ENCODE measurements at places on chromosomes 5 and 9. TPM values are rescaled to one million over a fixed set of nuclear protein-coding genes. Genes with fewer than 3 reads are reported as not detected.

DNA sequence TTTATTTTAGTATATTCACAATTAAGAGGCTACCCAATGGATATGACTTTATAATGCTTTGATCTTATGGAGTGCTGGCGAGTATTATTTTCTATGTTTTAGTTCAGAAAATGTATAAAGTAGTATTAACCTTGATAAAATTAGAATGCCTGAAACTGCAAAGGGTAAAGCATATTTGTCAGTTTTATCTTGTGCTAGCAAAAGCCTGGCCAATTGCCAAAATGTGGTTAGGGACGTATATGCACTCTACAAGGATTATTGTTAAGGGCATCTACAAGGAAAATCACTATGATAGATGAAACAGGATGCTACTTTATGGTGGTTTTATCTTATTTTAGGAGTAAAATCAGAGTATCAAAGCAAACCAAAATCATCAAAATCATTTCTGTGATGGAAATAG lies 281.7 kb downstream of the CCDC171 start:
- DNase-seq, result no peak

DNA sequence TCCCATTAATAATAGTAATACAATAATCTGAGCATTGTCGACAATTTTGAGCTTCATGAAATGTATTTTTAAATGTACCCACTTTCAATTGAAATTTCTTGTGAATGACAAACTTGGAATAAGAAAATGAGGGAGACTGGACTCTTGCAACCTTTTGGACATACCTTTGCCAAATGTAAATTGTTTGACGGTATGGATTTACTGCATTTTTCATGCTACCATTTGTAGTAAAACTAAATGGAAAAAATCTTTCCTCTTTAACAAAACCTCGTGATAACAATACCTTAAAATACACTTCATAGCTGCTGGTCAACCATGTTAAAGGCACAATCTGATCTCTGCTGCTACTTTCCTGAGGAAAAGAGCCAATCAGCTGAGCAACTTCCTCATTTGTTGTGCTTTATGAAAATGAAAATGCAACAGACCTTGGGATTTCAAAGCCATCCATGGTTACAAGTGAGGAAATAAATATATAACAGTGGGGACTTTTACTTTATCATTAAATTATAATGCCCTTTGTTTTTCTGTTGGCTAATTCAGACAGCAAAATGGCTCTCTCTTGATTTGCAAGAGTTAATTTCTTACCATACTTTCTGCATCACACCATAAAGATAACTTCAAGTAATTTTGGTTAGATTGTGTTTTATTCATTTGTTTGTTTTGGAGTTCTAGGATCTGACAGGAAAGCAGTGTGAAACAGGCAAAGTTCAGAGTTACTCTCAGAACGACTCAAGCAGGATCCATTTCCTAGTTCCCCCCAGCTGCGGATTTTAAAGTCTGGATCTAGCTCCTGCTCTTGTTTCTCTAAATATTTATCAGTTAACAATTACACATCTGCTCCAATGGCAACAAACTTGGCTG lies 1.1 kb downstream of the ALDH1A1 start:
- DNase-seq, result no peak

GRCh38 chr5:20959347-20959746 lies 971.3 kb upstream of the CDH18 start:
- no peak for DNase-seq

DNA sequence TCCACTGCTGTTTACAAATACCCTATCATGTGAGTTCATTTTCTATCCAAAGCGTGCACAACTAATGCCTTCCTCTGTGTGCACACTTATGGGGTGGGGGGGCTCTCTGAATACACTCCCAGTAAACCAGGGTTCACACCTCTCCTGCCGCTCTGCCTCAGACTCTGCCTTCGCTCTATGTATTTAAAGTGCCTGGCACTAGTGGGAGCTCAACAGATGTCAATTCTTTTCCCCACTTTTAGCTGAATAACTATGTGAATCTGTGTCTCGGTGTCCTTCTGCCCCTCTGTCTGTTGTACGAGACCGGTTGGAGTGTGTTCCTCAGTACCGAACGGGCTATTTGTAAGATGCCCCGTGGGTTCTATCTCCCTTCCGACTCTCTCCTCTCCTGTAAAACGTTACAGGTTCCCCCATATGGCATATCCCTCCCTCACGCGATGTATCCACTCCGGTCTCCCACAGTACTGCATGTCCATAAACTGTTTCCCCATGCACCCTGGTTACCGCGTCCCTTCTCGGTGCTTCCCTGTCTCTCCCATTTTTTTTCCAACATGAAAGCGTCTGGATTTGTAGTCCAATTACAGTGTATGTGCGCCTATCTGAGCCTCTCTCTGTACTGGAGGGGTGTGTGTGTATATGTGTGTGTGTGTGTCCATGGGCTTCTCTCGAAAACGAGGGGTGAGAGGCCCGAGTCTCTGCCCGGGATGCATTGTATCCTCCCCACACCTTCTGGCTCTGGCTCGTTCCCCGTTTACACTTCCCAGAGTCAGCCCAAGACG lies 1.6 kb downstream of the ELL2 start:
- DNase-seq, result no peak

DNA sequence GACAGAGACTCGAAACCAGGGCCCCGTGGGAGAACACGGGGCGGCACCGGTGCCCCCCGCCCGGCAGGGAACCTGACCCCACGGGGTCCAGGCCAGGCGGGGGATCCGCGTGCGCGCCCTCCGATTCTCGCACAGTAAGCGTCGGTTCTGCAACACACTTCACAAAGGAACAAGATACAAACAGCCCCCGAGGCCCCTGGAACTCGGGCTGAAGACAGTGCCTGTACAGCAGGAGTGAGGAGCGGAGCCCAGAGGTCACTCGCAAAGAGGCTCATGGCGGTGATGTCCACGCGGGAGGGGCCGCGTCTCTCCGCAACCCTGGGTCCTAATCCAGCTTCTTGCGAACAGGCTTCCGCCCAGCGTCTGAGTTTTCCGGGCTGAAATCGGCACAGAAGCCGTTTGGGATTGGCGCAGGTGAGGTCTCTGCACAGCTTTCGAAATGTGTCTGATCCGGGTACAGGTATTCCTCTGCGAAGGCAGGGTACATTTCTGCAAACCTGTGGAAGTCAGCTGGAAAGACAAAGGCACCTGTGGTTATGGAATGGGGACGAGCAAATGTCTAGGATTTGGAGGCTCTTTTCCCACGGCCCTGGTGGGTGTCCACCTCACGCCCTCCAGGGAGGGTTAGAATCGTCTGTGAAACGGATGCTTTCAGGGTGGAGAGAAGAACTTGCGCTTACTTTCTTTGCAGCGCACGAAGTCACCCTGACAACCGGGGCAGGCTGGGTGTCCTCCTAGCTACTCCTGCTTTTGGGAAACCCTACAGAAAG lies 18.3 kb upstream of the SLC6A3 start:
- no peak for DNase-seq

- no peak for DNase-seq
These were observed 83.8 kb downstream of the SEMA4D start for GRCh38 chr9:89413963-89414638.

DNA sequence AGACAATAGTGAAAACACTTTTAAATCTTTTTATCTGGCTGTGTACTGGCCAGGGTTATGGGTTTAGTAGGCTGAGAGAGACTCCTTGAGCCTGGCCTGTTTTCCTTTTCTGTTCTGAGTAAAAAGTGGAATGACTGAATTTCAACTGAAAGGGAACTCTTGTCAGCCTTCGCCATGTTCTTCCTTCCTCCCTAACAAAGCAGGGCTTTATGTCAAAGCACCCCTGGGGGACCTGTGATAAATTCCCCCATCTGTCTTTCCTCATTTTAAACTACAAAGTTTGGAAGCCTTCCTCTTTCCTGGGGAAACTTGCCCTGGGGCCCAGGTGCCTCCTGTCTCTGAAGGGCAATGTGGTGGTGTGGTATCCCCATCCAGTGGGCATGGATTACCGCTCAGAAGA lies 29.7 kb downstream of the LARP1 start:
- DNase-seq, result no peak

- no peak for DNase-seq
These were observed 663.2 kb downstream of the TLR4 start for GRCh38 chr9:118367383-118367782.

GRCh38 chr5:169707686-169708085 lies 70.6 kb downstream of the DOCK2 start:
- DNase-seq, result no peak

- no peak for DNase-seq
These were observed 25.3 kb downstream of the YIPF5 start for GRCh38 chr5:144144956-144145751.

DNA sequence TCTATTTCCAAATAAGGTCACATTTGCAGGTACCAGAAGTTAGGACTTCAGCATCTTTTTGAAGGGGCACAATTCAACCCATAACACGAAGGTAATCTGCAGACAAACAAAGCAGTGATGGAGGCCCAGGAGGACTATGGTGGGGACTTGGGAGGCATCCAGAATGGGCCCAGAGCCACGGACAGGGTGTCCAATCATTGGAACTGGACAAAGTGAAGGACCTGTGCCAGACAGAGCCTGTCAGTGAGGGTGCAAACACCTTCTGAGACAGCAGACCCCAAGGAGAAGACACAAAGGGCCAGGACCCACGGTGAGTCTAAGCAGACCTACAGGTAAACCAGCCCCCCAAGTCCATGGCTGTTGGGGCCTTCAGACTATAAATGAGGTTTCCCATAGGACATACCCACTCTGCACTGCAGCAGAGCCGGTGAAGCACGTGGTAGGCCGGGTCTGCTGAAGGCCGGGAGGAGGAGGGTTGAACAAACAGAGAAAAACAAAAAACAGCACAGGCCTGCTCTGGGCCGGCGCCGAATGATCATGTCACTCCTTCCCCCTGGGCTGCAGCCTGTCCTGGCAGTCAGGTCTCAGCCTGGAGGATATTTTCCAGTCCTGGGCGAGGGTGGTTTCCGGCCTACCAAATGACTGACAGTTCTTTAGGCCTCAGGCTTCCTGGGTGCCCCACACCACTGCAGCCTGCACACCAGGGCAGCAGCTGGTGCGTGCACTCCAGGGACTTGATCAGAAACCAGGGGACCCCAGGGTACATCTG lies 84.4 kb downstream of the COL23A1 start:
- DNase-seq, result peak; percentile 20

DNA sequence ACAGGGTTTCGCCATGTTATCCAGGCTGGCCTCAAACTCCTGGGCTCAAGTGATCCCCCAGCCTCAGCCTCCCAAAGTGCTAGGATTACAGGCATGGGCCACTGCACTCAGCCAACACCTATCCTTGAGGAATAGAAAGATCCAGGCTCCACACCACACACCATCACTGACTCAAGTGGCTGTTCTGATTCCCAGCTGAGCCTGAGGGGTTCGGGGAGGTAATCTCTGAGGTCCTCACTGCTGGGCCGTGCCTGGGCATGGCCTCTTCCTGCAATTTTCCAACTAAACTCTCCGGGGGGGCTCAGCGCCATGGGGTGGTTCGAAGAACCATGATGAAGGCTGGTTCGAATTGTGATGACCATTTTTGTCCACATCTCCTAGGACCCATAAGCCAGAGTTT lies 31.0 kb upstream of the IL17B start:
- no peak for DNase-seq

DNA sequence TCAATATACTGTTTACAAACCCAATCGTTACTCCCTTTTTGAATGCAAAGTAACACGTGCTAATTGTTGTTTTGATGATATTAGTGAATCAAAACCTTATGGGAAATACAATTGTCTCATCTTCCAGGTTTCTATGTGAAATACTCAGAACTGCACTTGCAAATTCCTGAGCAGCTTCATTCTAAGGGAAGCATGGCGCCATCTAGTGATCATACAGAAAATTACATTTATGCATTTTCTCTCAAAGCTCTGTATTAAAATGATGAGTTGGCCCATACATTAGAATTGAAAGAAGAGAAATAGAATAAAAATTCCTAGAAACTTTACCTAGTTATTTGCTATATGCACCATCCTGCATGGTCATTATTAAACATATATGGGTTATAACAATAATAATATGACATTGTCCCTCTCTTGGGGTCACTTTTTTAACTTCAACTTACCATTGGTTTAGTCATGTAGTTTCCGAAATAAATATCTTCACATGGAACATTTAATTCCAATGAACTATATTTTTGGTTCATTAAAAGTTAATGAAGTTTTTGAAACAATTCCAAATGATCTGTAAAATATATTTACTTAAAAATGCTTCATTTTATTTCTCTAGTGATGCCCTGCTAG lies 220.0 kb downstream of the PDE4D start:
- DNase-seq, result no peak

DNA sequence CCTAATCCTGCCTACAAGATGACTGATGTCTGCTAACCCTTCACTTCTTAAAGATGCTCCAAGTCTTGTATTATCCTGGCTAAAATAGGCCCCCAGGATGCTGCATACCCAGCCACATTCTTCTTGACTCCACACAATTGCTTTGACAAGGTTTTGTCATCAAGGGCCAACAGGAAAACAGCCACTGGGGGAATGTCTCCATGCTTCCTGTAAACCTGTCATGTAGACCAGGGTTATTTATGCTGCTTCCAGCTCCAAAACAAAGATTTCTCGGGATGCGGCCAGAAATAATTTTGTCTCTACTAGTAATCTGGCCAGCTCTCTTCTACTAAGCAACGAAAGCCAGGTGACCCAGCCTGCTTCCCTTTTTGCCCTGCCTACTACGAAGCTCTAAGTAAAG lies 53.8 kb downstream of the SHB start:
- DNase-seq, result no peak

DNA sequence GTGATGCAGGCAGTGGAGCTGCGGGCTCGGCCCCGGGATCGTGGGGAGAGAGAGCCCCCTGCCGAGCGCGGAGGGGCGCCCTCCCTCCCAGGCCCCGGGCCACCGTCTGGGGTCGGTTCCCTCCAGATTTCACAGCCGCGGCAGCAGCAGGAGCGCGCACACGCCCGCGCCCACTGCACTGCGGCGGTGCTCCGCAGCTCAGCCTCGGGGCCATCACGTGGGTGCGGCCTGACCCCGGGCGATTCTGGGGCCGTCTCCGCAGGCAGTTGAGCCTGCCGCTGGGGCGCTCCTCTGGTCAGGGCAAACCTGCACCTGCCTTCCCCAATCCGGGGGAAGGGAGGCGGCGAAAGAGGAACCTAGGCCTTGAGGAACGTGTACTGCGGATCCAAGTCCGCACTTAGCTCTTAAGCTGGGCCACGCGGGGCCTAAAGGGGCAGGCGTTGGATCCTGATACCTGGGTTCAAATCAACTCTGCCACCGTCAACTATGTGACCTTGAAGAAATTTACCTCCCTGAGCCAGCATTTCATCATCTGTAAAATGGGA lies 9.4 kb upstream of the DELE1 start:
- no peak for DNase-seq

DNA sequence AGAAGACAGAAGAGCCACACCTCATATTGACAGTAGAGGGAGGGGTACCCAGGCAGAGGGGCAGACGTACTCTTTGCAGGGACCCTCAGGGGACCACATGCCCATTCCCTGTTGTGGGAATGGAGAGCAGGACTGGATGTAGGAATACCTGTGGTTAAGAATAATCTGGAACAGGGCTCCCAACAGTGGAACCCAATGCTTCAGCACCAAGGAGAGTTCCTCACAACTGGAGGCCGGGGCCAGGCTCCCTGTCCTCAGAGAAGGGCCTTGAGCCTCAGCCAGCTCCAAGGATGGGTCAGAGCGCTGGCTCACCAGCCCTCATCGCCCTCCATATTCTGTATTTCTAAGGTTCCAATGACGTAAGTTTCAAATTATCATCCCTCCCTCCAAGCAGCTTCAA lies 7.4 kb upstream of the SHC3 start:
- DNase-seq, result no peak

SHLD3 gene
- 2.1 TPM for total RNA-seq

Data from prostate gland (tissue), 2 donors.